ENCODE measurements at places on chromosomes 2 and 18.
A peak's percentile ranks its signal among the peaks of the same experiment; 100 is the strongest.

DNA sequence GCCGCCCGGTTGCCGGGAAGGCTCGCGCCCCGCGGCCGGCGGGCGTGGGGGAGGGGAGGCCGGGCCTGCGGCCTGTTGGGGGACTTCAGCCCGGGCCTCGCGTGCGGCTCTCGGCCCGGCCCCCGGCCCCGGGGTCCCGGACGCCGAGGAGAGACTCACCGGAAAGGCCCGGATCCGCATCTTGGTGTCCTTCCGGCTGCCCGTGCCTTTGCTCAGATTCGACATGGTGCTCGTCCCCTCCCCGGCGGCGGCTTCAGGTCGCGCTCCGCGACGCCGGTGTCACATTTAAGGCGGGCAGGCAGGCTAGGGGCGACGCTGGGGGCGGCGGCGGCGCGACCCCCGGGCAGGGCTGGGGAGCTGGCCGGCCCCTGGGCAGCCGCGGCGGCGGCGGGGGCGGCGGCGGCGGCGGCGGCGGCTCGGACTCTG, 365 bp downstream of the CUL3 start:
- peak overlapping the region; percentile 86 for H3K27ac ChIP-seq
- H3K27me3 ChIP-seq: no peaks in the 10 kb centered on the region
- peak; percentile 39 for DNase-seq
- H3K4me1 ChIP-seq: peaks cover 4% of the 10 kb centered on the region
- no peaks in the 10 kb centered on the region for H3K36me3 ChIP-seq

- H3K27me3 ChIP-seq: no peaks in the 10 kb centered on the region
- H3K4me3 ChIP-seq: no peak overlapping the region
- H3K36me3 ChIP-seq: no peaks in the 10 kb centered on the region
- H3K4me1 ChIP-seq: no peaks in the 10 kb centered on the region
Measured at GRCh38 chr2:229675569-229675968, 38.8 kb downstream of the DNER start.

GRCh38 chr18:23684515-23685197, 4.6 kb upstream of the LAMA3 start:
- H3K4me1 ChIP-seq: no peaks in the 10 kb centered on the region
- DNase-seq: peak; percentile 42
- no peak overlapping the region for H3K4me3 ChIP-seq

DNA sequence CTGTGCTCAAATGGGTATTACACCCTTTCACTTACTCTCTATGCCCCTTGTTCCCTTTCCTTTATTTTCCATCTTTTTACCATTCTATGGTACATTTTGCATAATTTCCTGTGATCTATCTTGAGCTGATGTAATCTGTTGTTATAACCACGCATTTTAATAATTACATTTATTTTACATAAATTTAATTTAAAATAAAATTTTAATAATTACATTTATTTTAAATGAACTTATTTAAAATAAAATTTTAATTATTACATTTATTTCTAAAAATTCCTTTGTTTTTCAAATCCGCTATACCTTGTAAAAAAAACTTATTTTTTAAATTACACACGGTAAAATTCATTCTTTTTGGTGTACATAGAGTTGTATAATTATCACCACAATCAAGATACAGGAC, 93.9 kb downstream of the CRACDL start:
- H3K27me3 ChIP-seq: no peaks in the 10 kb centered on the region
- no peak overlapping the region for H3K4me3 ChIP-seq
- DNase-seq: no peak
- H3K36me3 ChIP-seq: no peaks in the 10 kb centered on the region

GRCh38 chr2:200615247-200615646, 29.4 kb downstream of the AOX1 start:
- H3K27ac ChIP-seq: no peak overlapping the region
- H3K27me3 ChIP-seq: no peaks in the 10 kb centered on the region
- H3K4me3 ChIP-seq: no peak overlapping the region

DNA sequence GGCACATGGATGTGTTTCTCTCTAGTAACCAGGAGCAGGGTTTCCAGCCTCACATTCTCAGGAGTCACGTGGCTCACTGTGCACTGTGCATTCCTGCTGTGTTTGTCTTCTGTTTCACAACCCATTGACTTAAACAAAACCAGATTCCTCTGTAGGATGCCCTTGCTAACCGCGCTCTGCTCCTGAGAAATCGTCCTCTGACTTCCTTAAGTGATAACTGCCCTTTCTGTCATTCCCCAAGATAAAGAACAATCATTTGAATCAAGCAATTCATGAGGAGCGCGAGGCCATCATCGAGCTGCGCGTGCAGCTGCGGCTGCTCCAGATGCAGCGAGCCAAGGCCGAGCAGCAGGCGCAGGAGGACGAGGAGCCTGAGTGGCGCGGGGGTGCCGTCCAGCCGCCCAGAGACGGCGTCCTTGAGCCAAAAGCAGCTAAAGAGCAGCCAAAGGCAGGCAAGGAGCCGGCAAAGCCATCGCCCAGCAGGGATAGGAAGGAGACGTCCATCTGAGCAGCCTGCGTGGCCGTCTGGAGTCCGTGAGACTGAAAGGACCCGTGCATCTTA, 60.2 kb downstream of the RALBP1 start:
- peaks cover 15% of the 10 kb centered on the region for H3K36me3 ChIP-seq
- H3K27ac ChIP-seq: peak overlapping the region; percentile 86
- H3K4me3 ChIP-seq: no peak overlapping the region
- H3K27me3 ChIP-seq: no peaks in the 10 kb centered on the region

All from fibroblast of lung (primary cell).